ENCODE measurements at places on chromosomes 3 and 15.

DNA sequence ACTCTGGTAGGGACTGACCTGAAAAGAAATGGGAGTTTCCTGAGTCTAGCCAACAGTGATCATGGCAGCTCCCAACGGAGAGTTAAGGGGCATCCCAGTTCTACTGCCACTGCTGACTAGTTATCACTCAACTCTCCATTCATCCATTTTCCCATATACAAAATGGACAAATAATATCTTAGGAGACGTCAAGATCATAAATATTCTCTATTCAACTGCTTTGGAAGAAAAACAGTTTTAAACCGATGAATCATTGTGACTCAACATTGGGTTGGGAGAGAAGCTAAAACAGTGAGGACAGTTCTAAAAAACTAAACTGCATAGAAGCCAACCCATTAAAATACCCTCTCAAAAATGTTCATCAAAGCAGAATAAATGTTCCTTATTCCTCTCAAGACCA, 57.6 kb upstream of the CHRM5 start:
- no peak for DNase-seq

DNA sequence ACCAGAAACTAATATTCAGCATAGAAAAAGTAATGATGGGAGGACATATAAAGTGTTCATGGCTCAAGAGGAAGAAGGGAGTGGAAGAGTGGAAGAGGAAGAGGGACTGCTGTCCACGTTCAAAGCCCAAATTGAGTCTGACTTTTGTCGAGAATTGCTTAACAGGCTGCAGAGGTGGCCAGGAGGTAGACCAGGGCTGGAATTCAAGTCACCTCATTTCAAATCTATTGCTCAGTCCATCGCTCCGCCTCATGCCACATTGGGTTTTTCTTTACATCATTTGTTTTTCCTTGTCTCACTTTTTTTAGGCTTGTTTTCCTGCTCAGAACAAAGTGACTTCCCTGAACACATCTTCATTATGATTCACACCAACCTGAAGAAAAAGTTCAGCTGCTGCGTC, 97.0 kb downstream of the RPL39L start:
- no peak for DNase-seq

DNA sequence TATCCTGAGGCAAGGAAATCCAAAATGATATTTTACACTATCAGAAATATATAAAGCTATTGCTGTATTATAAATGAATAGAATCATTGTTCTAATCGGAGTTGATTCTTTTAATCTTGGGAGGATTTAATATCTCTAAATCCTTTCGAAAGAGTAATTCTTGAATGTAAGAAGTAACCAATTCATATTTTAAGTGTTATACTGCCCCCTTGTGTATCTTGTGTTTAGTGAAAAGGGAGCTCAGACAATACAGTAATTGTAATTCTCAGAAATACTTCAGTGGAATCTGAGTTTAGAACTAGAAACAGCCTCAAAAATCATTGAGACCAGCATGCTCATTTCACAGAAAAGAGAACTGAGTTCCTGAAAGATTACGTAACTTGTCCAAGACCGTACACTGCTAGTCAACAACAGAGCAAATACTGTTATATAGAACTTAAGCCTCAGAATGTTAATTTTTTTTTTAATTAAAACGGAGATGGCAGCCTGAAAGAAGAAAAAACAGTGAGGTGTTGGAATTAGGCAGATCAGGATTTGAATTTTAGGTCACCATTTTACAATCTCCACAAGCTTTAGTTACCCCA, 42.9 kb downstream of the PLCH1 start:
- peak; percentile 23 for DNase-seq

DNA sequence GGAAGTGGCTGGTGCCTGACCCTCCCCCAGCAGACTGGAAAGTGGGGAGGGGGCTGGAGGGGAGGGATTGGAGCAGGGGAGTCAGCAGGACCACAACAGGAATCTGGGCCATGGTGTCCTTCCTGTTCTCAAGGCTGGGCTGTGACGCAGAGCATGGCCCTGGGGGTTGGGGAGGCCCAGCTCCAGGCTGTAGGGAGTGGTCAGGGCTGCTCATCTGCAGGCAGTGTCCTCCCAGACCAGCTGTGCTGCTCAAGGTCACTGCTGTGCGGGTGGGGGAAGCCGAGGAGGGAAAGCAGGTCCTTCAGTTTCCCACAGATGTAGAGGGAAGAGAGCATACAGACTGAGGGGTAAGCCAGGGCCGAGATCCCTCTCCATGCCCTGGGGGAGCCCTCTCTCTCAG, 40.7 kb downstream of the CYP11A1 start:
- no peak for DNase-seq

DNA sequence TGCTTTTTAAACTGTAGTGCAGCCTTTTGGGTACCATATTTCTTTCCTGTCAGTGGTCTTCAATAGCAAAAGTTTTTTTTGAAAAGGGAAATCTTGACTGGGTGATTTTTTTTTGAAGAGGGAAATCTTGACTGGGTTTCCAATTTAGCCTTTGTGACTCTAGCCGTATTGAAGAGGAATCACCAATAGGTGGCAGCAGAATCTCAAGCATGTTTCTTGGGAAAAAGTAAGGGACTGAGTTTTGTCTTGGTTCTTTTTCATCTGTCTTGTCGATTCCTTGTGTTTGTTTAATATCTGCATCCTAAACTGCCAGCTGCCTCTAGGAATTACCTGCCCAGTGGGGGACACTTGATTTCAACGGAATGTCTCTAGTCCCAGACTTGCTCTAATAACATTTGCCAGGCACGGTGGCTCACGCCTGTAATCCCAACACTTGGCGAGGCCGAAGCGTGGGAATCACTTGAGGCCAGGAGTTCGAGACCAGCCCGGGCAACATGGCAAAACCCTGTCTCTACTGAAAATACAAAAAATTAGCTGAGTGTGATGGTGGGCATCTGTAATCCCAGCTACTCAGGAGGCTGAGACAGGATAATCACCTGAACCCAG, 89.2 kb downstream of the RBPMS2 start:
- no peak for DNase-seq

DNA sequence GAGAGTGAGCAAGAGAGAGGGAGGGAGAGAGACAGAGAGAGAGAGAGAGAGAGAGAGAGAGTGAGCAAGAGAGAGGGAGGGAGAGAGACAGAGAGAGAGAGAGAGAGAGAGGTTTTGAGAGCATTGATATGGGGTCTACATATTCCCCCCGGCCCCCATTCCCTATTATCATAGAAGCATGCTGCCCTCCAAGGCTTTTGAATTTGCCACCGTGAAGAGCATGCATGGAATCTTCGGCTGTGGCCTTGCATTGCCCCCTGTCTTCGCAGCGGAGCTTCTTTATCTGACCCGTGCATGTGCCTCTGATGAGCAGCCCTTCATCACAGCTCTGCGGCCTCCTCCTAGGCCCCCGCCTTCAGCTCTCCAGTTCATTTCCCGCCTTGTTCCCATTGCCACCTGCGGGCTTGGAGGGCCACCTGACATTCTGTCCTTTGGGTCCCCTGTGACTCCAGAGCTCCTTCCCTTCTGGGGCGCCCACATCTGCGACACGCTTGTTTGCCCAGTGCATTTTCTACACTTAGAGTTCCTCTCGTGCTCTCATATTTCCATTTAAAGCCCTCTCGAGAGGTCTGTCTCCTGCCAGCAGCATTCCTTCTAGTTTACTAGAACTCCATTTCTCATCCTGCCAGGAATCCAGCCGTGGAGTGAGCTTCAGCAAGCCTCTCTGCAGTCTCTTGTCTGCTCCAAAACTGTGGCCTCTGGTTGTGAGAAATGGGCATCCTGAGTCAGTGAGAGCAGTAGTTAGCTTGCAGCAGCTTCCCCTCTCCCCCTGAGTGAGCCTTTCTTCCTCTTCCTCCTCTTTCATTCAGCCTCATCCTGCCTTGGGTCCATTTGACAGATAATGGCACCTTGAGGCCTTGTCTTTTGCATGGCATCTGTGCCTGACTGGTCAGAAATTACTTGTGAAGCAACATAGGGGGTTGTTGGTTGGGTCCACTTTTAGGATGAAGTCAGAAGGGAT, 25.3 kb downstream of the LPP start:
- DNase-seq = no peak

GRCh38 chr3:71112576-71112975, 471.0 kb downstream of the FOXP1 start:
- DNase-seq = no peak

- no peak for DNase-seq
Observed at GRCh38 chr3:7193269-7193668, 332.4 kb downstream of the GRM7 start.

DNA sequence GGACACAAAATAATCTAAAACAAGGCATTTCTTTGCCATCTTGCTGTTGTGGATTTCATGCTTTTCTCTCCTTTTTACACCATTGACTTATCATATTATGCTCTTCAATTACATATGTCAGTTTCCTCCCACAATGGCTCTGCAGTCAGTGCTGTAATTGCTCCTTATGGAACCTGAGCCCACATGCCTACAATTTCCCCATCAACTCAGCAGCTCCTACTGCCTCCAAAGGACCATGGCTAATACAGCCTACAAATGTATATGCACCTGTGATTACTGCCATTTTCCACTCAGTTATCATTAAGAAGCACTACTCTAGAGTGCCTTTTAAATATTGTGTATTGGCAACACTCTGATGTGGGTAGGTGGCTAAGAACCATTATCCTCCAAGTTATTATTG, 30.8 kb downstream of the RTP4 start:
- DNase-seq = no peak

GRCh38 chr15:72908713-72909112, 125.2 kb upstream of the ADPGK start:
- DNase-seq = no peak

GRCh38 chr3:177541541-177541940, 344.3 kb upstream of the TBL1XR1 start:
- DNase-seq = no peak

GRCh38 chr3:138078096-138078495, 37.3 kb downstream of the DZIP1L start:
- DNase-seq = no peak

- DNase-seq = no peak
Observed at GRCh38 chr3:189842681-189843602, 211.8 kb downstream of the TP63 start.

DNA sequence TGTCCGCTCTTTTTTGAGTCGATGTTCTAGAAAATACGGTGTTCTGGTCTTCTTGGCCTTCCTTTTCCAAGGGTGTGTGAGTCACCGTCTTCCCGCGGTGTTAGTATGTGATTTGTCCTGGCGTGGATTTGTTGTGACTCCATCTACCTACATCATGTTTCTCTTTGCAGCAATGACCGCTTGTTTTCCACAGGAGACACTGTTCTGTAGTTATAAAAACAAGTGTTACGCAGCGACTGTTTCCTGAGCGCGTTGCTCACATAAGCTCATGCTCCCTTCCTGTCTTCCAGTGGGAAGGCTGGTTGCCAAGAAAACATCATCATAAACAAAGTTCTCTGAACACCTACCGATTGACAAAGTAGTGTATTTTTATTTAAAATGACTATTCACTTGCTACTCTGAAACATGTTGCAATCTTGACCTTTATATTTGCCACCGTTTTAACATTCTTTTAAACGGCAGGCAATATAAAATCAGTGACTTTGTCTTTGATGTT, 19.0 kb downstream of the USP13 start:
- no peak for DNase-seq

DNA sequence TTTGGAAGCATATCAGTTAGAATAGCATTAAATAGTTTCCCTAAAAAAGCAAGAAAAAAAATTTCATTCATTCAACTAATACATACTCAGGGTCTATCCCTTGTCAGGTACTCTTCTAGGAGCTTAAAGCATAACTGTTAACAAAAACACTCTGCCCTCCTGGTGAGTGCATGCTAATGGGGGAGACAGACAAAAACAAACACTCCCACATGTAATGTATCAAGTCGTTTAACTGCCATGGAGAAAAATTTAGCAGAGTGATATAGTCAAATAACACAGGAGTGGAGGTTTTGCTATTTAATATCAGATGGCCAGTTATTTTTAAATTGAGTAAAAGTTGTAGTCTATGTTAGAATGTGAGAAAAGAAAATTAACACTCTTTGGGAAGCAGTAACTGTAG, 254.5 kb upstream of the RARB start:
- DNase-seq = no peak

DNA sequence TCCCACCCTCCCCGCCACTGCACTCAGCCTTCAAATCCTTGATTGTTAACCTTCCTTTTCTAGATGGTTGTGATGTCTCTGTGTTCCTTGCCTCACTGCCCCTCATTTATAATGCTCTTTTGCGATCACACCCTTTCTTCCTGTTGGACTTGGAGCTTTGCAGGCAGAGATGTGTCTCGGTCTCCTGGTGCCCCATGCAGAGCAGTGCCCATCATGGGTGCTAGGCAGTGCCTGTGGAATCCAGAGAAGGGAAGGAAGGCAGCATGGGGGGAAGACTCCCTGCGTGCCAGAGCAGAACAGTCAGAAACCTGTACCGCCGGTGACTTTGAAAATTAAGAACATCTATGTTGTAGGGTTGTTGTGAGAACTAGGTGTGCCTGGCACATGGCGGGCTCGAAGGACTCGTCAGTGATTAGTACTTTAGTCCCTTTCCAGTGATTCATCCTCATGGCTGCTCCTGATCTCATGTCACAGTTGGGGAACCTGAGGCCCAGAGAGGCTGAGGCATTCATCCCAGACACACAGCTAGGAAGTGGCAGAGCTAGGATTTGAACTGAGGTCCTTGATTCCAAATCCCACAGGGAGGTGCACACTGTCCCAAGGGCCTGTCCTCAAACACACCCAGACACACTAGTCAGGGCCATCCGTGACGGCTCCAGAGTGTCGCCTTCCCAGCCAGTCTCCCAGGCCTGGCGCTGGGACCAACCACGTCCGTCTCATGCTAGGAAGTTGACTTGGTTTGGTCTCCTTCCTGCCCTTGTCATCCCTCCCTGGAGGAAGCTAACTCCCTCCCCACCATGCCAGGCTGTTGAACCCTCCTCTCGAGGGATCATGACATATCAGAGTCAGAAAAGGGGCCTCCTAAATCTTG, 58.3 kb downstream of the SMAD6 start:
- DNase-seq = no peak

DNA sequence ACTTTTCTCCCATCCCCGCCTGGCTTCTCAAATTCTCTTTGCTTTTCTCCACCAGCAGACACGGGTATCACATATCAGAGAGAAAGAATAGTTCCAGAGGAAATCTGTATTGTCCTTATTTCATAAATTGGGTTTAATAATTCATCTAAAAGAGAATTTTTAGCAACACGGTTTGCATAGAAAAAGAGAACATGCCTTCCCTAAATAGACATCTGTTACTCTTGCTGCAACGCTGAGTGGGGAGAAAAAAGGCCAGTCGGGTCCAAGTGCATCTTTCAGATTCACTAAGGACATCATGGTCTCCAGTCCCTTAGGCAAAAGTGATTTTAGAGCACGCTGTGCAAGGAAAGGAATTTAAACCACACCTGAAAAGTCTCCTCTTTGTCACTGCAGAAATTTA, 201.3 kb downstream of the ABHD5 start:
- DNase-seq = no peak

DNA sequence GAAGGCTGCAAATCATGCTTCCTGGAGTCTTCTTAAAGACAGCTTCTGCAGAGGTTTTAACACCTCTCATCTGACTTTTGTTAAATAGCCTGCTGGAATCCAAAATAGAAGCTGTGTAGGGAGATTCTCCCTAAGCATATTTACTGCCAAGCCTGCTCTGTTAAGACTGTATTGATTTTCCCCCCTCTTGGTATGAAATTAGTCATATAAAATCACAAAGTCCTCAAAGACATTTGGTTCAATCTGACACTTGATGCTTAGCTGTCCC, 94.6 kb downstream of the ITPR1 start:
- no peak for DNase-seq
